ENCODE measurements at places on chromosomes 5 and 9. TPM values are rescaled to one million over a fixed set of nuclear protein-coding genes. Genes with fewer than 3 reads are reported as not detected.

The ADAMTS13 gene
- 0.45 TPM for total RNA-seq

The KYAT1 gene
- 8.2 TPM for total RNA-seq

The TNFSF15 gene
- 0.40 TPM for total RNA-seq

The IL13 gene
- total RNA-seq = not detected

The MYO10 gene
- total RNA-seq = 64.3 TPM

The PIGO gene
- total RNA-seq = 50.2 TPM

The SNCAIP gene
- not detected for total RNA-seq

The PCDHB5 gene
- 1.8 TPM for total RNA-seq

The BARHL1 gene
- not detected for total RNA-seq

The MYMK gene
- not detected for total RNA-seq

The SWI5 gene
- total RNA-seq = 46.0 TPM

The FGD3 gene
- total RNA-seq = 0.09 TPM

The GPR150 gene
- total RNA-seq = 0.14 TPM

The PCDHB4 gene
- total RNA-seq = 0.05 TPM

The KIF4B gene
- not detected for total RNA-seq
